Endodermal cell (in vitro differentiated cells): ENCODE measurements at places on chromosomes 3 and 15. TPM values are rescaled to one million over a fixed set of nuclear protein-coding genes. Genes with fewer than 3 reads are reported as not detected.

DNA sequence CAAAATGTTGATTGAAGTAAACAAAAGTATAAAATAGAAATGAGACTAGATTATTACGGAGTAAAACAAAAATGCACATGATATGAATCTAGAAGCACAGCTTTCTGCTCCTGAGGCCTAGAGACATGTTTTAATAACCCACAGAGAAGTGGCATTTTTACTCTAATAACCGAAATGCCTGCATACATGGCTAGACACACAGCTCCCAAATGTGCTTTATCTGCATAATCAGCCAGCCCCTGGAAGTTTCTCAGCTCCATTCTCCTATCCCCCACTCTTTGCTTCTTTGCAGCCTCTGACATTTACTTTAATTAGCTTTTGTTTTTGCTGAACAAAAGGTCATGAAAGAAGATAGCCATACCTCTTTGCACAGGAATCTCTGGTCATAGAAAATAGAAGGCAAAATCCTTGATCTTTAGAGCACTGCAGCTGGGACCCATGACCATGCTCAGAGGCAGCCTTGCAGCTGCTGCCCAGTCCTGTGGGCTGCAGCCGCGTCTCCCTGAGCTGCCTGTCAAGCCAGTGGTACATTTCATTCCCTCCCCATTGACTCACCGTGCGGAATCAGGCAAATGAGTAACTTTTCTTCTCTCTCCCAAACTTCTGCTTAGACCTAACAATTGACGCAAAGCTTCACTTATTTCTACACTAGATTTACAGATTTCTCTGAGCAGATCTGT is at the start of gene VEPH1:
TSS of gene VEPH1 (minus strand) at position 501 of the 680 bp plus-strand sequence. CDS start 8,067 bp downstream, outside the sequence.
- H3K4me3 ChIP-seq, result peak within 1 kb of the TSS; percentile 28
- H3K27ac ChIP-seq, result peak within 1 kb of the TSS; percentile 75
- peak; percentile 71 for DNase-seq
- peaks cover 17% of the 10 kb centered on the region for H3K4me1 ChIP-seq

DNA sequence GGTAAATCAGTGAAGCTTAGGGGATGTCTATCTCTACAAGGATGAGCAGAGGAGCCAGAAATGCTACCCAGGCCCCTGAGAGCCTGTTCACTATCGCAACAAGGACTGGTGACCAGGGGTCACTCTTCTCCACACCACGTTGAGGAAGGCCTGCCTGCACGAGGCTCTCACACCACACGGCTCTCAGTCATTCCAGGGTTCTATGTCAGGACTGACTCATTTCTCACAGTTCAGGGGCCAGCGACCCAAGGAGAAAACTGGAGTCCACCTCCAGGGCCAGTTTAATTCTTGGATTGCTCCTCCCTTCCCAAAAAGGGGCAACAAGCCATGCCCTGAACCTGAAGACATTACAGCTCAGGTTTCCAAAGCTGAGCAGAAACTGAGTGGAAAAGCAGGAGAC is 33.9 kb downstream of the ANP32A start:
- peak; percentile 27 for DNase-seq
- H3K27ac ChIP-seq, result no peak overlapping the region
- no peaks in the 10 kb centered on the region for H3K27me3 ChIP-seq
- peaks cover 69% of the 10 kb centered on the region for H3K36me3 ChIP-seq
- no peak overlapping the region for H3K4me3 ChIP-seq

DNA sequence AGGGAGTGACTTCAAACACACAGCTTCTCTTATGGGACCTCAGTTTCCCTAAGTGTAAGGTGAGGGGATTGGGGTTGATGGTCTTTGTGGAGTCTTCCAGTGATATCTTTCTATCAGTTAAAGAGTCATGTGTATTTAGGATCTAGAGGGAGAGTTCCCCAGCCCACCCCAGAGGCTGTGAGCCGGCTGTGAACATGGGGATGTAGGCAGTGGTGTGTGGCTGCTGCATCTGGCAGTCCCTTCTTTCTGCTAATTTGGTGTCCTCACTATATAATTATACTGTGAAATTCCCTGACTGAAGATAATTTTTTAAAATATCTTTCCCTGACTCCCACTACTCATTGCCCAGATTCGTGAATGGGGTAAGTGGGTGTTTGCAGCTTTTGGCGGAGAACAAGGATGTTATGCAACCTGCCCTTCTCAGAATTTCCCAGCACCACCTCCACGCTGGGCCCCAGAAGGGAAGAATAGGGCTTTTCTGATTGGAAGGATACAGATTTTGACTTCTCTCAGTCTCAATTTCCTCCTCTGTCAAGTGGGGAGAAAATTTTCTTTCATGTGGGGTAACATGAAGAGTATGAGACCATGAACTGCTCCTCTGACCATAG is 79.0 kb upstream of the RASGRF1 start:
- no peaks in the 10 kb centered on the region for H3K36me3 ChIP-seq
- peak overlapping the region; percentile 42 for H3K27ac ChIP-seq
- no peaks in the 10 kb centered on the region for H3K27me3 ChIP-seq
- H3K4me3 ChIP-seq, result no peak overlapping the region
- peaks cover 13% of the 10 kb centered on the region for H3K4me1 ChIP-seq

GRCh38 chr3:103440539-103441203 is 1005.9 kb downstream of the ZPLD1 start:
- H3K4me3 ChIP-seq, result no peak overlapping the region
- no peaks in the 10 kb centered on the region for H3K27me3 ChIP-seq
- H3K36me3 ChIP-seq, result no peaks in the 10 kb centered on the region
- DNase-seq, result no peak
- no peak overlapping the region for H3K27ac ChIP-seq

DNA sequence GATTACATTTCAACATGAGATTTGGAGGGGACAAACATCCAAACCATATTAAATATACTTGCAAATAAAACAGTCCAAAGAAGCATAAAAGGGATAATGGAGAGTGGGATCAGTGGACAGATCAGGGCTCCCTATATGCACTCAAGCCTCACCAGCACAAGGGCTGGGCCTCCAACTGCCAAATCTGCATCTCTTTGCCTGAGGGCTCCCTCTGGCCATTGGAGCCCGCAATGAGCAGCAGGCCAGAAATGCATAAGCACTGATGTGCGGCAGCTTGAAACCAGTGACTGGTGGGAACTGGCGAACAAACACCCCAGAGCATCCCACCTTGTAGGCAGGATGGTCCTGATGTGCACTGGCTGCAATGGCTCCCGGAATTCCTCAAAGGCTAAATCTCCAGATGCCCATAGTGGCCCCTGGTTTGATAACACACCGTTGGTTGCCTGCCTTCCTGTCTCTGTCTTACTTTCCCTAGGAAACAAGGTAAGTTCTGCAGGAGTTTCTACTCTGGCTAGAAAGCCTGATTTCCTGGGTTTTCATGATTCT is 55.9 kb upstream of the POMGNT2 start:
- H3K4me3 ChIP-seq, result no peak overlapping the region
- H3K4me1 ChIP-seq, result peaks cover 6% of the 10 kb centered on the region
- H3K27me3 ChIP-seq, result peaks cover 8% of the 10 kb centered on the region

- no peaks in the 10 kb centered on the region for H3K27me3 ChIP-seq
- no peak overlapping the region for H3K4me3 ChIP-seq
- H3K27ac ChIP-seq, result no peak overlapping the region
- H3K4me1 ChIP-seq, result no peaks in the 10 kb centered on the region
Observed at GRCh38 chr3:192326656-192327055, 400.7 kb downstream of the FGF12 start.

- H3K36me3 ChIP-seq, result no peaks in the 10 kb centered on the region
- no peak overlapping the region for H3K4me3 ChIP-seq
- DNase-seq, result peak; percentile 88
- H3K27ac ChIP-seq, result no peak overlapping the region
- H3K4me1 ChIP-seq, result no peaks in the 10 kb centered on the region
- no peaks in the 10 kb centered on the region for H3K27me3 ChIP-seq
Observed at GRCh38 chr3:98343647-98344507, 9.8 kb upstream of the OR5K4 start.

DNA sequence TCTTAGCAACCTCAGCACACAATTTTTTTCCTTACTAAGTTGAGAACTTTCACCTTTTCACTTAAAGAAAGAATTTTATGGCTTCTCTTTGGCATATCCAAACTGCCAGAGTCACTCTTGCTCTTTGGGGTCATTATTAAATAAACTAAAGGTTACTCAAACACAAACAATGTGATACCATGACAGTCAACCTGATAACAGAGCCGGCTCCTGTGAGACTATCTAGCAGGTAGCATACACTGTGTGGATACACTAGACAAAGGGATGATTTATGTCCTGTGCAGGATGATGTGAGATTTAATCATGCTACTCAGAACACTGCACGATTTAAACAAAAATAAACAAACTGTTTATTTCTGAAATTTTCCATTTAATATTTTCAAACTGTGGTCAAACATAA is 35.6 kb downstream of the LRRFIP2 start:
- H3K27me3 ChIP-seq, result no peaks in the 10 kb centered on the region
- H3K4me1 ChIP-seq, result no peaks in the 10 kb centered on the region
- no peak for DNase-seq
- peaks cover 23% of the 10 kb centered on the region for H3K36me3 ChIP-seq
- no peak overlapping the region for H3K4me3 ChIP-seq
- H3K27ac ChIP-seq, result no peak overlapping the region

DNA sequence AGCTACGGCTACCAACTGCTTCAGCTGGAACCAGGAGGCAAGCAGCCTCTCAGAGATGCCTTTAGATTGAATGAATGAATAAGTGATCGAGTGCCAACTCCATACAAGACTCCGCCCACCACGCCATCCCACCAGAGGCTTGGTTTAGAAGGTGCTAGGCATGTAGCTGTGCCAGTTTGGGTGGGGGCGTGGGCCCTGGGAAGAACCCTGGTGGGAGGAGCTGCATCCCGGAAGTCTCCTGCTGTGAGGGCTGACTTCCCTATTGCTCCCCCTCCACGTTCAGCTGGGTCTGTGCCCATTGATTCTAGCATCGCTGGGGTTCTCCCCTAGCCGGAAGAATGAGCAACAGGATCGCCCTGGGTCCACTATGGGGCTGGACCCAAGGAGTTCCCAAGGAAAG is 20.9 kb downstream of the LINGO1 start:
- H3K36me3 ChIP-seq, result no peaks in the 10 kb centered on the region
- no peak overlapping the region for H3K27ac ChIP-seq
- H3K4me1 ChIP-seq, result peaks cover 8% of the 10 kb centered on the region

The NPAP1 gene
- total RNA-seq, result 0.07 to 0.18 TPM (median 0.11 TPM) in 3 replicates

The CFAP92 gene
- total RNA-seq, result 1.2 and 1.3 TPM in 2 replicates

- no peak overlapping the region for H3K27ac ChIP-seq
- no peak overlapping the region for H3K4me3 ChIP-seq
- H3K27me3 ChIP-seq, result no peaks in the 10 kb centered on the region
- peaks cover 5% of the 10 kb centered on the region for H3K4me1 ChIP-seq
- DNase-seq, result no peak
- H3K36me3 ChIP-seq, result no peaks in the 10 kb centered on the region
Observed at GRCh38 chr3:150830745-150831144, 67.8 kb upstream of the SIAH2 start.

- H3K27me3 ChIP-seq, result no peaks in the 10 kb centered on the region
- no peak overlapping the region for H3K27ac ChIP-seq
- H3K36me3 ChIP-seq, result peaks cover 6% of the 10 kb centered on the region
- no peak for DNase-seq
- H3K4me1 ChIP-seq, result peaks cover 3% of the 10 kb centered on the region
- no peak overlapping the region for H3K4me3 ChIP-seq
Observed at GRCh38 chr3:11377719-11378118, 105.5 kb downstream of the ATG7 start.

DNA sequence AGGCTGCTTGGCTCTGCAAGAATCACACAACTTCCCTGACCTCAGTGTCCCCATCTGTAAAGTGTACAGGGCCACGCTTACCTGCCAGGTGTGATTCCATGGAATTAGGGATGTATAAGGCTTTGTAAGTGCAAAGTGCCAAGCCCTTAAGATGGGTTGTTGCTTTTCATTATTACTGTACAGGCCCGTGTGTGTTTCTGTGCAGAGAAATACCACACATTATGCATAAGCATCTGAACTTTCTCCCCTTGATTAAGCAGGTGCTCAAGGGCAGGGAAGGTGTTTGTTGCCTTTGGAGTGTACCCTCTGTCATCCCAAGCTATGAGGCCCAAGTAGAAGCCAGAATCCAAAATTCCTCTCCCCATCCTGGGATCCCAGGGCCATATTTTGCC is 13.6 kb upstream of the HRH1 start:
- H3K27ac ChIP-seq, result no peak overlapping the region
- no peaks in the 10 kb centered on the region for H3K27me3 ChIP-seq
- no peak overlapping the region for H3K4me3 ChIP-seq
- H3K36me3 ChIP-seq, result no peaks in the 10 kb centered on the region

- H3K36me3 ChIP-seq, result no peaks in the 10 kb centered on the region
- no peak overlapping the region for H3K4me3 ChIP-seq
- H3K4me1 ChIP-seq, result peaks cover 17% of the 10 kb centered on the region
- peak; percentile 59 for DNase-seq
- H3K27me3 ChIP-seq, result peaks cover 14% of the 10 kb centered on the region
Observed at GRCh38 chr3:37673401-37673800, 188.3 kb upstream of the CTDSPL start.

- no peak for DNase-seq
- peak overlapping the region; percentile 60 for H3K27ac ChIP-seq
- peaks cover 14% of the 10 kb centered on the region for H3K36me3 ChIP-seq
- no peak overlapping the region for H3K4me3 ChIP-seq
- peaks cover 4% of the 10 kb centered on the region for H3K4me1 ChIP-seq
- no peaks in the 10 kb centered on the region for H3K27me3 ChIP-seq
Observed at GRCh38 chr3:70981231-70981880, 602.2 kb downstream of the FOXP1 start.

DNA sequence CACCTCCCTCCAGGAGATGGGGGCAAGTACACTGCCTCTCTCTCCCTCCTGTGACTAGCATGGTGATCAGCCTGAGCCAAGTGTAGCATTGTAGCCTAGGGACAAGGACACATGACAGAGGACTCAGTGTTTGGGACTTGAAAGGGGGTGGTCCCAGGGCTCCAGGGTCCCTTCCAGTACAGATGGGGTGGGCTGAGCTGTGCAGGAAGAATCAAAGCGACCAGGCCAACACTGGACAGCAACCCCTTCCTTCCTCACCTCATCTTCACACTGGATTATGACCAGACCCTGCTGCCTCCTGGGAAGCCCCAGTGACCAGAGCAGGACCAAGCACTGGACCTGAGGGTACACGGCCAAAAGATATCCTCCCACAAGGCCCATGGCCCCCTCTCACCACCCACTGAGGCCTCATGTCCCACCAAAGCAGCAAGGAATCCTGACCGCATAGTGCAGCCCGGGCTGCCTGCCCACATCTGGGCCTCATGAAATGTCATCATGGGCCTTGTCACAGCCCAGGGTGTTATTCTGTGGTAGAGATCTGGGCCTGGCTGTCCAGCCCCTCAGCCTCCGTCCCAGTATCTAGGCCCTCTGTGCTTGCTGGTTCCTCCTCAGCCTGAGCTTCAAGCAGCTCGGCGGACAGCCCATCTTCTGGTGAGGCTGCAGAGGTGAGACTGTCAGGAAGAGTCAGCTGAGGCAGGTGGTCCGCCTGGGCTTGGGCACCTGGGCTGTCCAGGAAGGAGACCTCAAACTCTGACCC is 9.5 kb downstream of the GORASP1 start:
- H3K27me3 ChIP-seq, result no peaks in the 10 kb centered on the region
- H3K4me1 ChIP-seq, result no peaks in the 10 kb centered on the region
- H3K36me3 ChIP-seq, result peaks cover 56% of the 10 kb centered on the region

The EHD4 gene
- total RNA-seq, result 12.5 to 17.3 TPM (median 16.9 TPM) in 3 replicates

GRCh38 chr15:99333413-99333812 is 82.1 kb downstream of the LRRC28 start:
- DNase-seq, result no peak
- H3K27me3 ChIP-seq, result no peaks in the 10 kb centered on the region
- no peak overlapping the region for H3K27ac ChIP-seq
- H3K36me3 ChIP-seq, result no peaks in the 10 kb centered on the region
- no peaks in the 10 kb centered on the region for H3K4me1 ChIP-seq
